CD4-positive, alpha-beta T cell (primary cell): ENCODE measurements at places on chromosomes 16 and 17.

GRCh38 chr16:53064081-53064578, 9.3 kb downstream of the CHD9 start:
- no peak for DNase-seq

DNA sequence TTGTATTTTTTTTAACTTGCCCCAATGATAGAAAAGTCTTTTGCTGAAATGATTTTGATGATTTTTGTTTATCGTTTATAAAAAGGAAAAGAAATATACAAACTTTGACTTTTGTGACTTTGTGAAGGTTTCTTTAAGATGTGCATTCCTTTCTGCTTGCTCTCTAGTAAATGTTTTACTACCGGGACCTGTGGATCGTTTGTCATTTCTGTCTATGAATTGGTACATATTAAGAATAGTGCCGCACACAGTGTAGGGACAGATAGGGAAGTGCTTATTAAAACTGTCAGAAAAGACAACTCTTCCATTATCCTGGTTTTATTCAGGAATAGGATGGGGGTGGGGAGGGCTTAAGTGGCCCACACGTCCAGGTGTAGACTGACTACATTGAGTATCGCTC, 8.1 kb upstream of the PSMC5 start:
- DNase-seq: no peak

- no peak for DNase-seq
Measured at GRCh38 chr17:40349477-40349894, 15.1 kb downstream of the GJD3 start.

- DNase-seq: no peak
Measured at GRCh38 chr16:65601781-65602180, 479.9 kb upstream of the CDH11 start.

GRCh38 chr17:45269912-45270311, 8.0 kb upstream of the SPATA32 start:
- DNase-seq: no peak

DNA sequence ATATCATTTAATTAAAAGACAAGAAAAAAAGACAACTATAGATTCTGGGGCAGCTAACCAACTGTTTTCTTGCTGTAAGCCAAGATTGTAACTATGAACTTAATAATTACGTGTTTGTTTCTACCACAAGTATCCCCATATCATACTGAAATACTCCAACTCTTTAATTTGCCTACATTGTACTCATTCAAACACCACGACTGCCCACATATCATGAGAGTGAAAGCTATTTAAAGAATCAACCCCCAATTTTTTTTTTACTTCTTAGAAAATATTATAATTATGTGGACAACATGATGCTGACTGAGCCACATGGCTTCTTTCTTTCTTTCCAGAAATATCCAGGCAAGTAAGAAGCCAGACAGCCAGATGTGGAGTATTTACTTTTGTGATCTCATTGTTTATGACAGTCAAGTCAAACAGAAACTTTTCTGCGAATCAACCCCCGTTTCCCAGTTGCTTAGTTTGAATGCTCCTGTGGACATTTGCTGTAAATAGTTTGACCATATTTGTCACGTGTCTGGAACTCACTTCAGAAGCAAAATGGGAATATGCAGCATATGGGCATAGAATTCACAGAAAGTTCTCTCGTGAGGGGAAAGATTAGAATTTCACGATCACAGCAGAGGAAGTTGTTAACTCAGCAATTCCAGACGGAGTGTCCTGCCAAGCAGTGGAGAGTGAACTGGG, 126.8 kb upstream of the PSMD7 start:
- DNase-seq: no peak

- no peak for DNase-seq
Measured at GRCh38 chr17:66040402-66040801, 151.5 kb downstream of the CEP112 start.

GRCh38 chr17:49515196-49515770, 20.2 kb downstream of the NGFR start:
- DNase-seq: no peak

- peak; percentile 21 for DNase-seq
Measured at GRCh38 chr17:76710863-76711611, at the start of gene MXRA7. Gene MXRA7, minus strand, starts transcription at chr17:76710965. Its CDS starts 19 bp downstream, at chr17:76710946.

GRCh38 chr17:164303-165235, 16.9 kb downstream of the DOC2B start:
- DNase-seq: peak; percentile 48

GRCh38 chr17:39667262-39667944, 850 bp upstream of the PNMT start:
- no peak for DNase-seq

DNA sequence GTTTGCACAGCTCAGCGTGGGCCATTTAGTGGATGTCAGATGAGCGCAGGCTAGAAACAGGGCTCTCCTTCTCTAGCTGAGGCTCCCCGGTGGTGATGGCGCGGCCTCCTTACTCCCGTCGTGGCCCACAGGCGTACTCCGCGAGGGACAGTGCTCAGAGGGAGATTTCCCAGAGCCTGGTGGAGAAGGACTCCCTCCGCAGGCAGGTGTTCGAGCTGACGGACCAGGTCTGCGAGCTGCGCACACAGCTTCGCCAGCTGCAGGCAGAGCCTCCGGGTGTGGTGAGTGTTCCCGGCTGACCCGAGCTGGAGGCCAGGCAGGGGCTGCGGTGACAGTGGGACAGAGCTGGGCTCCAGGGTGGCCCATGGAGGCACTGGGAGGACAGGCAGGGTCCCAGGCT, 21.4 kb downstream of the CARD14 start:
- no peak for DNase-seq

DNA sequence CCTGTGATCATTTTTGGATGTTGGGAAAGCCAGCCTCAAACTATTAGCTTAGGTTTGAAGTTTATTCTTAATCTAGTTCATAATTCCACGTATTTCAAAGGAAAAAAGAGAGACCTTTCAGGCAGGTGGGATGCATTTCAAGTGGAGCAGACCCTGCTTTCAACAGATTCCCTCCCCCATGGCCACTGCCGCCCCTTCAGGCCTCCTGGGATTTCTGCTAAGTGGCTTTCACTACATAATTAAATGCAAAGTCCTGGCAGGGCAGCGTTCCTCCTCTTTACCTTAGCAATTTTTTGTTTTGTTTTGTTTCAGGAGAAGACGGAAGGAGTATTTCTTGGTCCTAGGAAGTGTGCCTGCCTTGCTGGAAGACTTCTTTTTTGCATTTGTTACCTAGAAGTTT, 36.6 kb downstream of the MAF start:
- no peak for DNase-seq

- no peak for DNase-seq
Measured at GRCh38 chr17:56739376-56739775, 94.3 kb downstream of the C17orf67 start.

GRCh38 chr16:48218473-48218872, 25.6 kb upstream of the LONP2 start:
- DNase-seq: no peak

DNA sequence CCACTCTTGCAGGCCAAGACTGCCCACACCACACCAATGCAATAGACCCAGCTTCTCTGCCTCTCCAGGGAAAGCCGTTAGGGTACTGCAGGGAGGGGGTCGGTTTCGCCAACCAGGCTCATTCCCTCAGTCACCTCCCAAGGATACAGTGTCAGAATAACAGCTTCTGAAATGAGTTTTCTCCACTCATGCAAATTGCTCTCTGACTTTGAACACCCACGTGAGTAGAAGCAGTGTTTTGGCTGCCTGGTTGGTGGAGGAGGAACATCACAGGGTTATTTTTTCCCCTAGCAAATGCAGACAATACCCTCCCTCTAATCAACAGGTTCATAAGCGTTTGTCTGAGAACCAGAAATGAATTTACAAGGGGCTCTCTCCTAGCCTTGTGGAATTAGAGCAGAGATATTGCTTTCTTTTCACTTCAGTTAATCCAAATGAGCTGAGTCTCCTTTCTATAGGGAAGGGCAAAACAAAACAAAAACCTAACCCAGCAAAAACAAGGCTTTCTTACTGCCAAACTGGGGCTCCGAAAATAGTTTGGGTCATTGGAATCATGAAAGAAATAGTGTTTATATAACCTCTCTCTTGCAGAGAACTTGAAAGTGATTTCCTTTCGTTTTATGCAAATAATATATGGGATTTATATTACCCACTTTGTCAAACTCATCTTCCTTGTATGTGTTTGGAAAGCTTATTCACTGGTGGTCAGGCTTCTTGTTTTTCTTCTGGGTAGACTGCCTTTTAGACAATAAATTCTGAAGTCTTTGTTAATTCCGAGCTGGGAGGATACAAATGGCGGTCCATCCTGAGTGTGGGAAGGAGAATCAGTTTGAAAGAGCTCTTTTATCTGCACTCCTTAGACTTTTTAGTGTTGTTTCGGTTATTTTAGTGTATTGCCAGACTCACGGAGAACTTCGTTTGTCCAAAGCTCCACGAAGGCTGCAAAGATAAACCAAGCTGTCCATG, 229.9 kb downstream of the MSI2 start:
- DNase-seq: no peak

DNA sequence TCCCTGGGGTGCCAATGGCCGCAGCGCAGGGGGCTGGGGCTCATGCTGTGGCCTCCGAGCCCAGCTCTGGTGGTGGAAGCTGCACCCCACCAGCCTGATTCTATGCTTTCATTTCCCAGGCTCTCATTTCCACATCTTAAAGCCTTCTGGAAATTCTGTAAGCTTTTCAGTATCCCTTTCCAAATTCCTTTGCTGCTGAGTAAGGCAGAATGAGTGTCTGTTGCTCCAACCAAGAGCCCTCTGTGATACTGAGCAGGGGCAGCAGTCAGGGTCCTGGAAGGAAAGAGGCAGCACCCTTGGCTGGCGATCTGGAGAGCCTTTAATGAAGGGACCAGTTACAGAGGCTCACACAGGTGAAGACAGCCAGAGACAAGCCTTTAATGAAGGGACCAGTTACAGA, 79.5 kb upstream of the FOXF1 start:
- no peak for DNase-seq

DNA sequence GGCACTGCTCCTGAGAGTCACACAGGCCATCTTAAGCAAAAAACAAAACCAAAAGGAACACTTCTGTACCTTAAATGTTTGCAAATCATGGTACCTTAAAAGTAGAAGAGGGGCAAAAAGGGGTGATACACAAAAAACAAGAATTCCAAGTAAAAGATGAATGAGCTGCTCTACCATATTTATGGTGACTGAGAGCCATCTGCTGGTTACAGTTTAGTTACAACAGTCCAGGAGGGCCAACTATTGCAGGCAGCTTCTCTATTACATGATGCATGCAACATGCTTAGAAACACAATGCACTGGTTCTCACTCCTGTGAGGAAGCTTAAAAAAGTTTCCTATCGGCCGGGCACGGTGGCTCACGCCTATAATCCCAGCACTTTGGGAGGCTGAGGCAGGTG, 53.5 kb downstream of the STX8 start:
- DNase-seq: no peak

- DNase-seq: peak; percentile 69
Measured at GRCh38 chr16:81481207-81481821, 36.7 kb downstream of the CMIP start.

GRCh38 chr17:29111816-29112499, 68.2 kb downstream of the MYO18A start:
- DNase-seq: peak; percentile 76

- peak; percentile 77 for DNase-seq
Measured at GRCh38 chr17:80254396-80255251, 6.0 kb upstream of the RNF213 start.

DNA sequence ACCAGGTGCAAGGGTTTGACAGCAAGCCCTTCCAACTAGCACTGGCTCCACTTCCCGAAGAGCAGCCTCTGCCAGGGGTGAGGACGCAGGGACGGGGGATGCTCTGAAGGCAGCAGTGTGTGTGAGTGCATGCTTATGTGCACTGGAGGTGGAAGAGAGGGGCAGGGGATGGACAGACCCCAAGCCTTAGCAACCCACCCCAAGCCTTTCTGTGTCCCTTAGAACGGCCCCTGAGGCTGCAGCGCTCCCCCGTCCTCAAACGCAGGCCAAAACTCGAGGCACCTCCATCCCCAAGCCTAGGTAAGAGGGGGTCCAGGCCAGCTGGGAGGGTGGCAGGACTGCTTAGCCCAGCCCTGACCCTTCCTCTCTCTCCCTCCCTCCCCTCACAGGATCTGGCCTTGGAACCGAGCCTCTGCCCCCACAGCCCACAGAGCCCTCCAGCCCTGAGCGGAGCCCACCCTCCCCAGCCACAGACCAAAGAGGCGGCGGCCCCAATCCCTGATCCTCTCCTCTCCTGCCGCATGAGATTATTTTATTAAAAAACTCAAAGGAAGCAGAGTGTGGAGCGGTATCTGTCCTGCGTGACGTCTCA, 2.9 kb downstream of the ACD start:
- DNase-seq: no peak

GRCh38 chr17:43129671-43130010, 4.5 kb upstream of the BRCA1 start:
- no peak for DNase-seq

- DNase-seq: no peak
Measured at GRCh38 chr17:39569126-39569525, 38.6 kb downstream of the NEUROD2 start.

DNA sequence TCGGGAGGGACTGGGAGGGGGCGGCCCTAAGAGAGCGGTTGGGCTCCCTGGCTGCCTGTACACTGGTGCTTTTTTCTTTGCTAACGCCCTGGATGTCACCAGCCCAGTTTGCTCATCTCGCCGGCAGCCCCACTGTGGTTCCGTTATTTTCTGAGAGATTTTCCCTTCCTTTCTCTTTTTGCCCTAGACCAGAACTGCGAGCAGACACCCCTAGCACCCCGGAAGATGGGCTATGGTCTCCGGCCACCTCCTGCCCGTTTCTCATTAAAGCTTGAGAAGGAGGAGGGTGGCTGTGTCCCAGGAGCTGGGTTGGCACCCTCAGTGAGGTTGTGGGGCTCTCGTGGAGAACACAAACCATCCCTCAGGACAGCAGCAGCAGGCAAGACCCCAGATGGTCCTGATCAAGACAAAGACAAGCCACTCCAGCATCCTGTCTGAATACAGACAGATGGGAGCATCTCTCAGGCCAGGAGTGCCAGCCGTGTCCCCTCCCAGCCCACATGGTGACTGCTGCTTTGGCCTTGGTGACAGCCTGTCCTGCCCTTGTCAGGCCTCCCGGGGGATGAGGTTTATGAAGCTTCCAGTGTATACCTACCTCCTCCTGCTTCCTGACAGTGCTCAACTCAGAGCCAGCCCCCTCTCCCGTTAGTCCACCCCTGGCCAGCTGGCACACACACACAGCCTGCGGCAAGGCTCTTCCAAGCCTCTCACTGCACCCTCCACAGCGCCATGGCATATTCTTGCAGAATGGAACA, 77.2 kb downstream of the KCNJ12 start:
- no peak for DNase-seq

DNA sequence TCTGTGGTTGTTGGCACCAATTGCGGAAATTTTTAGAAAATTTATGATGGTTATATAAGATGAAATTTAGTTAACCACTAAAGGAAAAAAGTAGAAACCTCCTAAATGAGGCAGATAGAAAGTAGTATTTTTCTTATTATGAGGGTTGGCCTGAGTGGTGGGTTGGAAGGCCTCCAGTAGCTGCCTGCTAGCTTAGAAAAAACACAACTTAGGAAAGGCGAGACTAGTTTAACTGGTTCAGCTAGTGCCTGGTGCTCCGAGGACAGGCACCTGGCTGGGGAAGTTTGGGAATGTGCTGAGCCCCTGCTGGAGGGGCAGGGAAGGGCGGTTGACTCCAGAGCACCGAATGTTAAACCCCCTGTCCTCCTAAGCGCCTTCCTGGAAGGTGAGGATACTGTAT, 19.9 kb downstream of the LDHD start:
- DNase-seq: no peak
